Brain microvascular endothelial cell (primary cell): ENCODE measurements at places on chromosomes 7 and 10.

DNA sequence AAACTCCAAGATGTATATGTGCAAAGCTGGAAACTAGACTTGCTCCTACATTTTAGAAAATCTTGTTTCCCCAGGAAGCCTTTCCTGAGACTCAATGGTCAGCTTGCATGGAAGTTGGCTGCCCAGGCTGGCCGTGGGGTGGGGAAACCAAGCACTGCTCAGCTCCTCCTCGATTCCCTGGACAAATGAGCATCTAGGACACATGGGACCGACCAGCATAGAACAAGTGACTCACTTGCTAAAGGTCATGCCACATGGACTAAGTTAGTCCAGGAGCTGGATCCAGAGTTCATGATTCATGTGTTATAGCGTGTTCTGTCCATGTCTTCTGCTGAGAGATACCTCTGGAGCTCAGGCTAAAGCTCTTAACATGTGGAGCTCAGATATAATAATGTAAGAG, 6.2 kb downstream of the FAM180A start:
- DNase-seq = no peak

DNA sequence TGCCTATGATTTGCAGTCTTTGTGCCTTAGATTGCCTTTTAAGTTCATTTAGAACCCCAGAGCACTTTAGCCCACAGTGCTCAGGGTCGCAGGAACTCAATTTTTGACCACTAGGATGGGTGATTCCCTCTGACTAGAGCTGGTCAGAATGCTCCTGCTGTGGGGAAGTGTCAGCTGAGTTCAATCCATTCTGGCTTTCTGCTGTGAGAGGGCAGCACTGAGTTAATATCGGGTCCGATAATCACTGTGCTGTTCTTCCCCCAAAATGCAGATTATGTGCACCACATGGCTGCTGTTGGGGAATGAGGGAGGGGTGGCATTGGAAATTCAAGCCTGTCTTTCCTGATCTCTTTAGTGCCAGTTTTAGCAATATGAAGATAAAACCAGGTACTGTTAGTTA, 886.4 kb downstream of the DNAJB9 start:
- DNase-seq = no peak

GRCh38 chr7:140190588-140190987, 13.8 kb upstream of the KDM7A start:
- DNase-seq = no peak

DNA sequence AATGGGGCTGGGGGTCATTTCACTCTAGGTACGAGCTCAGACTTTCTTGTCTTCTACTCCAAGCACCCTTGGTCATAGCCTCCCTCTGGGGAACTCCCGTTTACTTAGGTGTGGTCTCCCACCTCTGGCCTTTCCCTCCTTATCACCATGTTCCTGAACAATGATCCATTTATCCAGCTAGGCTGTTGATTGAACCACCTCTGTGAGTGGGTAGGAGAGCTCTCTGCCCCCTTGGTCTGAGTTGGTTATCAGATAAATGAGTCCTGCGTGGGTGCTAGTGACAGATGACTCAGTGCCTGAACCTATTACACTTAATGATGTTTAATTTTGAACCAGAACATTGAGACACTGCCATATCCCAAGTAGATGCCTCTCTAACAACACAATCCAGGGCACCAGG, 9.4 kb downstream of the BLNK start:
- DNase-seq = no peak
